ENCODE measurements at places on chromosomes 1 and 21.

GRCh38 chr1:8406960-8407359 lies 89.0 kb downstream of the SLC45A1 start:
- no peak for DNase-seq

- no peak for DNase-seq
Observed at GRCh38 chr1:7116001-7116400, 330.7 kb downstream of the CAMTA1 start.

GRCh38 chr1:197413564-197413963 lies 145.5 kb downstream of the CRB1 start:
- no peak for DNase-seq

DNA sequence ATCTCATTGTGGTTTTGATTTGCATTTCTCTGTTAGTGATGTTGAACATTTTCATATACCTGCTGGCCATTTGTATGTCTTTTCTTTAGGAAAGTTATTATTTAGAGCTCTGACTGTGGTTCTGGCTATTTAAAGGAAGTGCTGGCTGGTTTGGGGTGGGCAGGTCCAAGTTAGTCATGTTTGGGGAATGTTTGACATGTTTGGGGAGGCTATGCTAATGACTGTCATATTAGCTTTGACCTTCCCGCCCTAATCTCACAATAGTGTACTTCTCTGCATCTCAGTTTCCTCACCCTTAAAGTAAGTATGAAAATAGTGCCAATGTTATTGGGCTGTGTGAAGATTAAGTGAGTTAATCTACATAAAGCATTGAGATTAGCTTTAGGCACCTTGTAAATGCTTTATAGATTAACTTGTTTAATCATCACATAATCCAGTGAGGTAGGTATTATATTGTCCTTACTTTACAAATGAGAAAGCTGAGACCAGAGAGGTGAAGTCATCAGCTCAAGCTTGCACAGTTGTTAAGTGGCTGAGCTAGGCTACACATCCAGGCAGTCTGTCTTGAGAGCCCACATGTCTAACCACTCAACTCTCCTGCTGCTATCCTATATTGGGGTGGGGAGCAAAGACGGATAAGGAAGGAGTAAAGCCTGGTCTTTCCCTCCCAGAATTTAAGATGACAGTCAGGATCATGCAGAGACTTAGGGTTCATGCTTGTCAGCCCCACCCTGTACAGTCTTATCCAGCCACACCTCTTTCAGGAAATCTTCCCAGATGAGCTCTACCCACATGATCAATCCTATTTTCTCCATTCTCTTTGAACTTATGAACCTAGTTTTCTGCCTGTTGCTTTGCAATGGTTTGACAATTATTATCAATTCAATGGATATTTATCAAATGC lies 22.8 kb upstream of the CRNN start:
- DNase-seq: no peak

- DNase-seq: no peak
Observed at GRCh38 chr1:32363713-32364112, 1.4 kb downstream of the TSSK3 start.

DNA sequence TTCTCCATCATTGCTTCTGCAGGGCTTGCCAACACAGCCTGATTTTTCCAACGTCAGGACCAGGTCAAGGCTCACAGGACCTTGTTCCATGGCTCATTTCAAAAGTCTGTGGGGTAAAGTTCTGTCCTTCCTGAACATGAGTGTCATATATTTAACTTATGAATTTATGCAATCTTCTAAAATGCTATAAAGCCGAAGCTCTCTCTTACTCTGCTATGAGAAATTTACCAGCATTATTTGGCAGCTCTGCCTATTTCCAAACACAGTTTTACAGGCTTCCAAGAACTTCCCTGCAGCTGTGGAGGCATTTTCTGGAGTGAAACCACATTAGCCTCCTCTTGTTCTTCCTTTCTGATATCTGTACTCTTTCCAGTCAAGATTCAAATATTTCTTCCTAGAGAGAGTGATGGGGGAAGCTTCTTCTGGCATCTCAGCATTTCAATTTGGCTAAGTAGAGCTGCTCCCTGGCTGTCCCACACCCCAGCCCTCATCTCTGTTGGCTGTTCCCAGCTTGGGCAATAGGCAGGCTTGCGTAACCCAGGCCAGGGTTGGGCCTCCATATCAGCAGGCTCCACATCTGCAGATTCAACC lies 15.6 kb upstream of the HMGCS2 start:
- DNase-seq: peak; percentile 57

DNA sequence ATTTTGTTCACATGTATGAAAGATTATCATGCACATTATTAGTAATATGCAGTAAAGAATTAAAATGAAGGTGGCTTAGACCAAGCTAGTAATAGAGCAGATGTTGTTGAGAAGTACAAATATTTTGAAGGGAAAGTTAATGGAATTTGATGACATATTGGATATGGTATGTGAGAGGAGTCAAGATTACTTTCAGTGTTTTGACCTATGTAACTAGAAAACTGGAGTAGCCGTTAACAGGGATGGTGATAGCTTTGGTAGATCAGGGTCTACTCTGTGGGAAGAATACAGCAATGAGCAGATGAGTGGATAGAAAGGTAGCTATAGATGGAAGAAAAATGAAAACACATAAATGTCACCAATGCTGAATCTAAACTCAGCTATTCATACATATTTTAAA lies 163.2 kb upstream of the LRRC7 start:
- DNase-seq: no peak

DNA sequence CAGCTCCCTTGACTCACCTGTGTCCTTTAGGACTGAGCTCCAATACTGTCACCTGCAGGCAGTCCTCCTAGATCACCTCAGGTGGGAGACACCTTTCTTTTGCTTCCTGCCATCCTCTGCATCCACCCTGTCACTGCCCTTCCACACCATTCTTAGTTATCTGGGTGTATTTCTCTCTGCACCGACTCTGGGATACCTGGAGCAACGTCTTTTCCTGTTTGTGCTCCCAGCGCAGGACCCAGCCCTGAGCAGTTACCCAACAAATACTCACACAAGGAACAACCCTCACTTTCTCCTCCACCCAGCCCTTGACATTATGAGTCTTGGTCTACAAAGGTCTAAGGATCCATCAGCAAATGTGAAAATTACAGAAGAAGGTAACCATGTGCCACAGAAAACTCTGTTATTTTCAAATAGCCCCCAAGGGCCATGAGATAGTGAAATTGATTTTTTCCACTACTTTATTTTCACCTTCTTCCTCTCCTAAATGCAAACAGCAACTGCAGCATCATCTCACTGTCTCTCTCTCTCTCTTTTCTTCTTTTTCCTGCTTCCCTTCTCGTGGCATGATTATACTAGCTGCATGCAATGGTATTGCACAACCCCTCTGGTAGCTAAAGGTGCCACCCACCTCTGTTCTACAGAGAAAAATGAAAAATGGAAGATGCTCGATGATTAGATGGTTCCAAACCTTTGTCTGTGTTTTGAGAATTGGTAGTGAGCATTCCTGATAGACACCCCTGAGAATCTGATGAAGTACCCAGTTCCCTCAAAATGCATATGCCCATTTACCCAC lies 89.0 kb downstream of the MIS18A start:
- no peak for DNase-seq

DNA sequence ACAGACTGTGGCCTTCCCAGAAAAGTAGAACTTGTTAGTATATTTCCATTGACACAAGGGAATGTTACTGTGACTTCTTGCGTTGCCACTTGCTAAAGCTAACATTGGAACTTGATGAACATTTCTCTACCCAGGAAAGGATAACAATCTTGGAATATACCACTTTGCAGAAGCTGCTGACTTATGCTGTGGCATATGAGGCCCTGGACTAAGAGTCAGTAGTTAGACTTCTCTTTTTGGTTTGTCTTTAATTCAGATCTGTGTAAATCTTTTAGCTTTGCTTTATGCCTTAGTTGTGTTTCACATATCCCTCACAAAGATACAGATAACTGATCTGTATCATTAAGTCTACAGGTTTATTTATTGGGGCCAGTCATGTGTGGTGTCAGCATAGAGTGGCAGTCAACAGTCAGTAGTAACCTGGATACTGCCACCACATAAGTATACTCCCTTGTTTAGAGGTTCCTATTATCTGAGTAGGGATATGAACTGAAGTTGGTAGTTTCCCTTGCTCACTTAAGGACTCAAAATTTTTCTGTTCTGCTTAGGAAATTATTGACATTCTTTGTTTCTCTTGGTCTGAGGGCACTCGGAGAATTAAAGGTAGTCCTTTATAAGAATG lies 14.7 kb downstream of the RNF2 start:
- peak; percentile 31 for DNase-seq

DNA sequence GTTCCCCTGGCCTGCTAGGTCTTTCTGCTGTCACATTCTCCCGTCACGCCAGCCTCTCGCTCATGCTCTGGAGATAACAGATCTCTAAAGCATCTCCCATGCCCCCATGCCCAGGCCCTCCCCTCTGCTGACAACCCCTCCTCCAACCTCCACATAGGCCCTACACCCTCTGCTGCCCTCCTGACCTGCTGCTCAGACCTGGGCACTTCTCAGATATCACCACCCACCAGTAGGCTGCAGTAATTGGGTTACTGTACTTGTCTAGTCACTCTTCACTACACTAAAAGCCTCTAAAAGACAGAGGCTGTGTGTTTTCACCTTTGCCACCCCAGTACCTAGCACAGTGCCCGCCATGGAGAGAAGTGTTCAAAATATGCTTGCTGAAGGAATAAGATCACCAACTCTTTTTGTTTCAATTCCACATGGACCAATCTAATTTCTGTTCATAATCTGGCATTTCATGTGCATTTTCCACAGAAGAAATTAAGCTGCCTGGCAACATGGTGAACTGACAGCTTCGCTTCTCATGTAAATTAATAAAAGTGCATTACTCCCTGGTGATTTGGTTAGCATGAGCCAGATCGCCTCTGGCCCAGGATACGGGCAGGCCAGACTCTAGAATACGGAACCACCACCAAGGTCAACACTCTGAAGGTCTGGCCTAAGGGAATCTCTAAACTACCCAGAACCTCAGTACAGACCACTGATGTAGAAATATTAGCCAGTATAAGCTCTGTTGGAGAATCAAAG lies 20.7 kb downstream of the LBR start:
- no peak for DNase-seq

DNA sequence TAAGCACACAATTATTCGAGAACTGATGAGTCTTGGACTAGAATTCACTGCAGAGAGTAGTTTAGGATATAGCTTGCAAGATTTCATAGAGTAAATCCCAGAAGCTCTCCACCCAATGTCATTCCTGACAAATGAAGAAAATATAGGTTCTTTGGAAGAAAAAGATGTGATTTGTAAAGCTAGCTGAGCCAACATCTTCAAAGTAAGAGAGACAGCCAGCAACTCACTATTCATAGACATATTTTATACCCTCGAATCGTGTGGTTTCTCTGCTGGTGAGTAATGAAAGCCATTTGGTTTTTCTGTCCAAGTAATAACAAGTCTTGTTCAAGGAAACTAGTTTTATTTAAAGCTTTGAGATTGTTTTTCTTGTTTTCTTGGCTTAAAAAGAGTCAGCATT lies 165.7 kb upstream of the SYT6 start:
- no peak for DNase-seq

- DNase-seq: no peak
Observed at GRCh38 chr1:211017075-211017718, 116.8 kb downstream of the KCNH1 start.

GRCh38 chr1:241596633-241597032 lies 43.5 kb downstream of the CHML start:
- no peak for DNase-seq

DNA sequence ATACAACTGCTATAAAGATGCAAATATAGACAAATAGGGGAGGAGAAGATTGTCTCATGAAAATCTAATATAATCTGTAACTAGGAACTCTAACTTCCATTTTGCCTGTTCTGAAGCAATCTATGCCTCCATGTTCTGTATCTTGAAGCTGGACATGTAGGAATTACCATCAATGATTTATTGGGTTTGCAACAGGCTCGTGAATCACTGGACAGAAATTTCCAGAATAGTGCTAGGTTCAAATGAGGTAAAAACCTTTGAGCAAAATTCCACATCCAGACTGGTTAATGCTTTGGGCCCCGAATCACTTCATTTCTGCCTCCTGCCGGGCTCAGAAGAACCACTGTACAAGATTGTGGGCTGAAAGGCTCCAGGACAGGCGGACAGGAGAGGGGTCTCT lies 110.7 kb upstream of the CTTNBP2NL start:
- no peak for DNase-seq

GRCh38 chr1:23449958-23450357 lies 25.4 kb upstream of the TCEA3 start:
- DNase-seq: no peak

GRCh38 chr1:228953207-228953606 lies 217.9 kb downstream of the RHOU start:
- no peak for DNase-seq

- DNase-seq: peak; percentile 92
Observed at GRCh38 chr1:23777979-23778814, at the start of gene PITHD1. TSS of gene PITHD1 (plus strand) at chr1:23778418. CDS start at chr1:23778516, 98 bp downstream.

- no peak for DNase-seq
Observed at GRCh38 chr1:243525085-243525487, 269.2 kb downstream of the SDCCAG8 start.

DNA sequence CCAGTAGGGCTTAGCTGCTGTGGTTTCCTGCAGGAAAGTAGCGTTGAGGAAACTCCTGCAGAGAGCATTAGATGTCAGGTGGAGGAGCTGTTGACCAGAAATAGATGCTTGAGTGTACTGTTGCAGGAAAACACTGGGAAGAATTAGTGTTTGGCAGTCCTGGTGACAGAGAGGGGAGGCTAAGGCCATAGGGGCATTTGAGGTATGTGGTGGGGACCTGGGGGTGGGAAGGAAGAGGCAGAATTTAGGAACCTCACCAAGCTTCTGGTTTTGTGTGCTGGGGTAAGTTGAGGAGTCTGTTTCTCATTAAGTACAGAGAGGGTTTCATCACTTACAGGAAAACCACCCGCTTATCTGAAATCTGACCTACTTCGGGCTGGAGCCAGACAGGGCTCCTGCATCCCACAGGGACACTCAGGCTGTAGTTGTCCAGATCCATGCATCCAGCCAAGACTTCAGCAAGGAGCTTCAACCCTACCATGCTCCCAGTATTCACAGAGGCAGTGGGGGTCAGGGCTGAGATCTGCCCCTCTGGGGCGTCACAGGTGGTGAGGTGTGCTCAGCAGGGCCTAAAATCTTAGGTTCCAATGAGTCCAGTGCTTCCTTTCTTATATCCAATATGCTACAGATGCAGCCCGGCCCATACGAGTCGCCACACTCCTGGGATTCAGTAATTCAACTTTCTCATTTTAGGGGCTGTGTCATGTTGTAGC lies 15.1 kb downstream of the SH2D2A start:
- no peak for DNase-seq

GRCh38 chr1:58717979-58718378 lies 18.1 kb upstream of the MYSM1 start:
- DNase-seq: peak; percentile 24

- no peak for DNase-seq
Observed at GRCh38 chr1:208531003-208531750, 287.0 kb upstream of the PLXNA2 start.

GRCh38 chr1:198183605-198184004 lies 26.8 kb downstream of the NEK7 start:
- DNase-seq: no peak

DNA sequence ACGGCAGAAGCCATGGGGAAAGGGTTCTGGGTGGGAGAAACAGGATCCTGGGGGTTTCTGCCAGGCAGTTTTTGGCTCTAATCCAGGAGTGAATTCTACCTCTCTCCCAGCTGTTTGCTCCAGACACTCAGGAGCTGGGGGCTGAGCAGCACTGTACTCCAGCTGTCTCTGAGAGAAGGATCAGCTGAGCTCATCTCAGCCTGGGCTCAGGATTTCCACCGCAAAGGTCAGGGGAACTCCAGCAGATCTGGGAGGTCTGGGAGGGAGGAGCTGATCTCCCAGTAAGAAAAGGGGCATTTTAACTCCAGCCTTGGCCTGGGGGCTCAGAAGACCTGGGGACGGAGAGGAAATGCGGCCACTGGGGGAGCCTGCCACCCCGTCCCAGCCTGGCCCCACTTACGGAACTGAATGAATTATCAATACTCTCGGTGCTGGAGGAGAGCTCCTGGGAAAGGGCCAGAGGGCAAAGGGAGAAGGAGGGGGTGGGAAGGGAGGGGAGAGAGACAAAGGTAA lies 17.3 kb downstream of the PI4KB start:
- DNase-seq: peak; percentile 18

All from suppressor macrophage treated with lipopolysaccharide for 4 hours (primary cell).